ENCODE measurements at places on chromosomes 1 and 21. TPM values are rescaled to one million over a fixed set of nuclear protein-coding genes. Genes with fewer than 3 reads are reported as not detected.

MTARC2 gene
- 90.3 TPM for polyA plus RNA-seq

SPRR2B gene
- not detected for polyA plus RNA-seq

ETNK2 gene
- 5.1 TPM for polyA plus RNA-seq

GRCh38 chr1:94017155-94017829 is 103.7 kb downstream of the ABCA4 start:
- DNase-seq: no peak

CRNN gene
- not detected for polyA plus RNA-seq

- DNase-seq: no peak
Measured at GRCh38 chr1:11682799-11683198, 1.9 kb upstream of the MAD2L2 start.

FCRL6 gene
- polyA plus RNA-seq: 0.40 TPM

DNA sequence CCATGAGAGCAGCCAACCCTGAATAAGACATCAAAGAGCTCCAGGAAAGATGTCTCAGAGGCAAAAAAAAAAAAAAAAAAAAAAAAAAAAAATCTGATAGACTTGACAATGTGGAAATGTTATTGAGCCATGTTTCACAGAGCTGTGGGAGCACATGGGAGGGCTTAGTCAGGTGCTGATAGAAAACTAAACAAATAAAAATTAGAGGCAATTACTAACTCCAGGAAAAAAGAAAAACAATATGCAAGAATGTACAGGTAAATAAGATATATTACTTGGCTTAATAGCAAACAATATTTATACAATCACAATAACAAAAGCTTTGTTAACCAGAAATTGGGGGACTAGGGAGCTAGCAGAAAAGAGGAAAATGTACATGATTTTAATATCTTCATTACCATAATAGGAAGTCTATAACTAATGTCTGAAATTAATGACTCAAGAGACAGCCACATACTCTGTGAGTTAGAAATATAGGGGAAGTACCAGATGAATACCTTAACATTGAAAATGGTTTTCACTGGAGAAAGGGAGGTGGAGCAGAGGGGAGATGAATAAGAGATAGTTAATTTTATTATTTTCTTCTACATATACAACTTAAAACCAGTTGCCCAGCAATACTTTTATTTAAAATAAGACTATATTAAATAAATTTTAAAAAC is 16.9 kb upstream of the RGS16 start:
- DNase-seq: no peak

CA14 gene
- polyA plus RNA-seq: 0.34 TPM

BGLAP gene
- polyA plus RNA-seq: not detected

GRCh38 chr1:60581455-60582220 is 500.7 kb upstream of the NFIA start:
- no peak for DNase-seq

AKR7A3 gene
- 1,138 TPM for polyA plus RNA-seq

GRCh38 chr21:32073593-32073992 is 200.8 kb downstream of the HUNK start:
- DNase-seq: no peak

HENMT1 gene
- polyA plus RNA-seq: 10.8 TPM

PPIH gene
- 53.2 TPM for polyA plus RNA-seq

DNA sequence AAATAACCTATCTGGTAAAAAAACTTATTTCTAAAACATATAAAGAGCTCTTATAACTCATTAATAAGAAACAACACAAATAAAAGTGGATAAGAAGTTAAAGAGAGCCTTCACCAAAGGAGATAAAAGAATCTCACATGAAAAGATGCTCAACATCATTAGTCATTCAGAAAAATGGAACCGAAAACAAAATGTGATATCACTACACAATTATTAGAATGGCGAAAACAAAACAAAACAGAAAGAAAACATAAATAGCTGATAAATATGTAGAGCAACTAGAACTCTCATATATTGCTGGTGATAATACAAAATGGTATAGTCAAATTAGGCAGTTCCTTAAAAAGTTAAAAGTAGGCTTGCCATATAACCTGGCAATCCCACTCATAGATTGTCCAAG is 1109.3 kb downstream of the PLA2G4A start:
- no peak for DNase-seq

GRCh38 chr1:206891412-206891811 is 5.8 kb upstream of the IL24 start:
- no peak for DNase-seq

DNA sequence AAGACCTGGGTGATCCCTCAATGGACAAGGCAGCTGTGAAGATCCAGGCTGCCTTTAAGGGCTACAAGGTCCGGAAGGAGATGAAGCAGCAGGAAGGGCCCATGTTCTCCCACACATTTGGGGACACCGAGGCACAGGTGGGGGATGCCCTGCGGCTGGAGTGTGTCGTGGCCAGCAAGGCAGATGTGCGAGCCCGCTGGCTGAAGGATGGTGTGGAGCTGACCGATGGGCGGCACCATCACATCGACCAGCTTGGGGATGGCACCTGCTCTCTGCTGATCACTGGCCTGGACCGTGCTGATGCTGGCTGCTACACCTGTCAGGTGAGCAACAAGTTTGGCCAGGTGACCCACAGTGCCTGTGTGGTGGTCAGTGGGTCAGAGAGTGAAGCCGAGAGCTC is 85.2 kb downstream of the TRIM11 start:
- DNase-seq: no peak

DNA sequence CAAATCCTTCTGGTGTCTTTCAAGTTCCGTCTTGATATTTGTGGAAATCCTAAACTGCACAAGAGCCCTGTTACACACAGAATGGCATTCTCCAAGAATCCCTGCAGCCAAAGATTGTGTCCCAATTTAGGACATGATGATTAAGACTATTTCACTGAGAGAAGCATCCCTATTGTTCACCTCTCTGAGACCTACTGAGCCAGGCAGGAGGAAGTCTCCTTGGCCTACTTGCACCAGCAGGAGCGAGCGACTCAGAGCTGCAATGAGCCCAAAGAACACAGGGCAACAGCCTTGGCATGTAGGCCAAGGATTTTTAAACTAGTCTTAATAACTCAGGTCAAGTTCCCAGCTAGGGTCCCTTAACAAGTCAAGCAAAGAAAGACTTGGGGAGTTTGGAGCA is 79.4 kb upstream of the RUNX1 start:
- DNase-seq: no peak

SPRR2G gene
- not detected for polyA plus RNA-seq

TPM3 gene
- 248 TPM for polyA plus RNA-seq

DNA sequence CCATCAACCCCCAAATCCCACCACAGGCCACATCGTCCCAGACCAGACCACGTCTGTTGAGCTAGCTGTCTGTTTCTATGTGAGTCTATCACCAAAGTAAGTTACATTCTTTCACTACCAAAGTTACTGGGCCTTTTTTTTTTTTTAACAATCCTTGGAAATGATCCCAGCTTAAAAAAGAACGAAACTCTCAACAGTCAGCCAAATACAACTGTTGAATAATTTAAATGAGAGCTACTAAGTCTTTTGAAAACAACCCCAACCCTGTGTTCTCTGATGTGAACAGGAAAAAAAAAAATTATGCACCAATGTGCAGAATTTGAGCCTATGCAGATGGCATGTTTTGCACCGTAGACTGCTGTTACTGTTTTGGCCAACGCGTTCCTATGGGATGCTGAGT is 134.0 kb upstream of the ETS2 start:
- DNase-seq: no peak

OR2M2 gene
- polyA plus RNA-seq: not detected

DNA sequence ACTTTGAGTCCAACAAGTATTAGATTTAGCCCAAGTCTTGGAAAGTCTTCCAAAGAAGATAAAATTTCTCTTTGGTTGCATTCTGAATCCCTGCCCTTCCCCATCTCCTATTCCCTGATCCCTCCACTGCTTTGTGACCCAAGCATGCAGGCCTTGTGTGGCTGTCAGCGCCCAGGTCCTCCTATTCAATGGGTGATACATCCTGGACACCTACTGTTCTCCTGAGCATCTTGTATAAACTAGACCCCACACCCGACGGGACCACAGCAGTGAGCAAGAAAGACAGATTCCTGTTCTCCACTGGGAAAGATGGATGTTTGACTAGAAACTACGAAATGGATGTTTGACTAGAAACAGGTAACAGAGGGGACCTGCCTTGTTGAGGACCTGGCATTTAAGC is 136.6 kb downstream of the KIF26B start:
- DNase-seq: no peak

- DNase-seq: no peak
Measured at GRCh38 chr1:2791027-2791760, 10.3 kb downstream of the TTC34 start.

DNA sequence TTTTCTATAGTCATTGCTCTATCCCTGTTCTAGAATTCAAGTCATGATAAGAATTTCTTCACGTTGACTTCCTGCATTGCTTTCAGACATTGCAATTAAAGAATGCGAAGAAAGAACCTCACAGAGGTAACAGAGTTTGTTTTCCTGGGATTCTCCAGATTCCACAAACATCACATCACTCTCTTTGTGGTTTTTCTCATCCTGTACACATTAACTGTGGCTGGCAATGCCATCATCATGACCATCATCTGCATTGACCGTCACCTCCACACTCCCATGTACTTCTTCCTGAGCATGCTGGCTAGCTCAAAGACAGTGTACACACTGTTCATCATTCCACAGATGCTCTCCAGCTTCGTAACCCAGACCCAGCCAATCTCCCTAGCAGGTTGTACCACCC is 10.6 kb downstream of the APCS start:
- no peak for DNase-seq

DNA sequence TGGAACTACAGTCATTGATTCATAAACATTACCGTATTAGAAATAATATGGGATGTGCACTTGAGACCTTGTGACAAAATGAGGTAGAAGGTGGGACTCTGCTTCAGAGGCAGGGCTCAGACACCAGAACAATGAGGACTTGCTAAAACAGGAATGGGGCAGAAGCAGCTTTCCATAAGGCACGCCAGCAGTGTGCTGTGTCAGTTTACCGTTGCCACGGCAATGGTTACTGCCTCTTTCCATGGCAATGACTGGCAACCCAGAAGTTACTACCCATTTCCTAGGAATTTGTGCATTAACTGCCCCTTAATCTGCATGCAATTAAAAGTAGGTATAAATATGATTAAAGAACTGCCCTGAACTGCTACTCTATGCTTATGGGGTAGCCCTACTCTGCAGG is 169.0 kb downstream of the CHRM3 start:
- DNase-seq: no peak

DNA sequence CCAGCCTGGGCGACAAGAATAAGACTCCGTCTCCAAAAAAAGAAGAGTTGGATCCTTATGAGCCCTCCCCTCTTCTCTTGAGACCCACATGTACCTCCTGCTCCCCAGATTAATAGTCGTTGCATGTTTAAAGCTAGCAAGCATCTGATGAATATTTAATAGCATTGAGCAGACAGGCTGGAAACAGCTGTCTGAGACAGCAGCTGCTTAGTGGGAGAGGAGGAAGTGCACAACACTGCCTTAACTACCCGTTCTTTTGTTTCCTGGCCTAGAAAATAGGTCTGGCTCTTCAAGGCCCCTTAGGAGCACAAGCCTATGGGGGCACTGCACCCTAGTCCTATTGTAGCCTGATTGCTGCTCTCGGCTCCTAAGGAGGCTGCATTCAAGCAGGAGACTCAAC is 17.3 kb upstream of the TMEM39B start:
- DNase-seq: no peak
